ENCODE measurements at places on chromosomes 16 and 17.

- DNase-seq = no peak
These were observed 3.5 kb downstream of the CORO6 start for GRCh38 chr17:29619251-29619650.

- DNase-seq = peak; percentile 13
These were observed 352.6 kb downstream of the SEC14L1 start for GRCh38 chr17:77493238-77493820.

GRCh38 chr17:36862116-36862920 is 75.0 kb upstream of the LHX1 start:
- DNase-seq = no peak

DNA sequence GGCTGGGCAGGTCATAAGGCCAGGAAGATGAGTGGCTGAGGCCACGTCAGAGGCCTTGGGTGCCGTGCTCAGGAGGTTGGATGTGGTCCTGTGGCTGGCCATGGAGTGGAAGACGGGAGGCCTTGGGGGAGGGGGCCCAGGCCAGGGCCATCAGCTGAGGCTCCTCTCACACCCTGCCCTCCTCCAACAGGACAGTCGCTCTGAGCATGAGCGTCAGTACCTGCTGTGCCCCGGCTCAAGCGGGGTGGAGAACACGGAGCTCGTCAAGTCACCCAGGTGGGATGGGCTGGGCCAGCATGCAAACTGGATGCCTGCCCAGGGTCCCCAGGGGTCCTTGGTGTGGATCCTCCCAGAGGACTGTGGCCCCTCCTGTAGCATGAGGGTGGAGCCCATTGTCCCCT is 19.2 kb downstream of the POLR3E start:
- no peak for DNase-seq

DNA sequence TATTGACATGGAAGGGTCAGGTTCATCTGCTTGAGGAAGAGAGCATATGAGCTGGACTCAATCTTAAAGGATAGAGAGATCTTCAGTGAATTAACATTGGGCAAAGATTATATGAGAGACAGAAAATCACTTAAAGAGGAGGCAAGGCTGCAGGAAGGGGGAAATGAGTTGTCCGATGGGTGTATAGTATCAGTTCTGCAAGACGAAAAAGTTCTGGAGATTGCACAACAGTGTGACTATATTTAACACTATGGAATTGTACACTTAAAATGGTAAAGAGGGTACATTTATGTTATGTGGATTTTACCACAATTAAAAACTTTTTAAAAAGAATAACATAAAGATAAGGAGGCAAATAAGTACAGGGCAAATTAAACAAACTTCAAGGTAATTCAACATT is 80.7 kb downstream of the HELZ start:
- DNase-seq = no peak

GRCh38 chr17:63910096-63910495 is 962 bp downstream of the CSHL1 start:
- no peak for DNase-seq

DNA sequence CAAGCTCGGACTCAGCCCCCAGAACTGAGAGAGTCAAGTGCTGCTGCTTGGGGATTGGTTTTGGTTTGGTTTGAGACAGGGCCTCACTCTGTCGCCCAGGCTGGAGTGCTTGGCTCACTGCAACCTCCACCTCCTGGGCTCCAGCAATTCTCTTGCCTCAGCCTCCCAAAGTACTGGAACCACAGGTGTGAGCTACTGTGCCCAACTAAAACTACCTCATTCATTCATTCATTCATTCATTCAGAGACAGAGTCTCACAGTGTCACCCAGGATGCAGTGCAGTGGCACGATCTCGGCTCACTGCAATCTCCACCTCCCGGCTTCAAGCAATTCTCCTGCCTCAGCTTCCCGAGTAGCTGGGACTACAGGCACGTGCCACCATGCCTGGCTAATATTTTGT is 24.7 kb downstream of the UNKL start:
- DNase-seq = no peak

- DNase-seq = no peak
These were observed 4.6 kb upstream of the SPHK1 start for GRCh38 chr17:76379646-76380376.

- no peak for DNase-seq
These were observed 174.2 kb upstream of the FAM20A start for GRCh38 chr17:68775318-68775717.

- no peak for DNase-seq
These were observed 99.0 kb downstream of the MSI2 start for GRCh38 chr17:57355090-57355859.

- DNase-seq = no peak
These were observed 1.2 kb downstream of the PCGF2 start for GRCh38 chr17:38746849-38747462.

- DNase-seq = no peak
These were observed 8.5 kb upstream of the PIK3R6 start for GRCh38 chr17:8875957-8876356.

DNA sequence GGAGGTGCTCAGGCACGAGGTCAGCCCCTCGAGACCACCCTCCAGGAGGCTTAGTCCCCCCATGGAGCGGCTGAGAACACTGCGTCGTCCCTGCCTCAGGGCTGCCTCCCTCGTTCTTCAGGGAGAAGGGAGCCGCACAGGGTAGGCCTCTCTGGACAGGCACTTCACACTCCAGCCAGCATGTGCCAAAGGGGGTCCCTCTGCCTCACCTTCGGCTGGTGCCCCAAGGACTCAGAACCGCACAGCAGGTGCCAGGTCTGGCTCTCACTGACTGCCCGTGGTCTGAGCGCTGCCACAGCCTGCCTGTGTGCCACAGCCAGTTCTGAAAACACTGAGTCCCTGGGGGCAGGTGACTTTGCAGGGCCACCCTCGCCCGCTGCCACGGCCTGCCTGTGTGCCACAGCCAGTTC is 7.1 kb downstream of the P2RX5 start:
- DNase-seq = no peak

- no peak for DNase-seq
These were observed 19.3 kb upstream of the NAT9 start for GRCh38 chr17:74795327-74796020.

- no peak for DNase-seq
These were observed 53.2 kb downstream of the PGS1 start for GRCh38 chr17:78431692-78431958.

DNA sequence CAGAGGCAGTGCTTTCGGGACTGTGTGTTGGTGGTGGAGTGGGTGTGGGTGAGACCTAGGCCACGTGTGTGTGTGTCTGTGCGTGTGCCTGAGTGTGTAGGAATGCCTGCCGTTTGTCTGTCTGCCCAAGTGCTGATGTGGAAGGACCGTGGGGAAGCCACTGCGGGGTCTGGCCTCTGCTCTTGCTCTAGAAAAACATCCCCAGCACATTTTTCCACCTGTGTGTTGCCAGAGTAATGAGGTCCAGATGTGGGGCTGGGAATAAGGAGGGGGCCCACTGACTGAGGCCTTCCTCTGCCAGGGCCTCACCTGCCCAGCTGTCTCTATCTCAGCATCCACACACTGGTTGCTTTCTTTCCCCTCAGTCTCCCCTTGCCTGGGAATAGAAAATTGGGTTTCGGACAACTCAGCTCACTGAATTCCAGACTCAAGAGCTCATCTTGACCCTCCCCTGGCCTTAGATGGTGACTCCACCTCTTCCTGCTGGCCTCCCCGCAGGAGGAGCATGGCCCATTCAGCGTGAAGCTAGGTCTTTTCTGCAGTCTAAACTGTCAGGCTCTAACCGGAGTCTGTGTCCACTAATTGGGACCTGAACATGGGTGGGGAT is 7.6 kb downstream of the SGCA start:
- peak; percentile 74 for DNase-seq

GRCh38 chr16:86346034-86346433 is 164.3 kb upstream of the FOXF1 start:
- DNase-seq = no peak

- DNase-seq = peak; percentile 66
These were observed 8.7 kb downstream of the SLC12A4 start for GRCh38 chr16:67959536-67960329.

DNA sequence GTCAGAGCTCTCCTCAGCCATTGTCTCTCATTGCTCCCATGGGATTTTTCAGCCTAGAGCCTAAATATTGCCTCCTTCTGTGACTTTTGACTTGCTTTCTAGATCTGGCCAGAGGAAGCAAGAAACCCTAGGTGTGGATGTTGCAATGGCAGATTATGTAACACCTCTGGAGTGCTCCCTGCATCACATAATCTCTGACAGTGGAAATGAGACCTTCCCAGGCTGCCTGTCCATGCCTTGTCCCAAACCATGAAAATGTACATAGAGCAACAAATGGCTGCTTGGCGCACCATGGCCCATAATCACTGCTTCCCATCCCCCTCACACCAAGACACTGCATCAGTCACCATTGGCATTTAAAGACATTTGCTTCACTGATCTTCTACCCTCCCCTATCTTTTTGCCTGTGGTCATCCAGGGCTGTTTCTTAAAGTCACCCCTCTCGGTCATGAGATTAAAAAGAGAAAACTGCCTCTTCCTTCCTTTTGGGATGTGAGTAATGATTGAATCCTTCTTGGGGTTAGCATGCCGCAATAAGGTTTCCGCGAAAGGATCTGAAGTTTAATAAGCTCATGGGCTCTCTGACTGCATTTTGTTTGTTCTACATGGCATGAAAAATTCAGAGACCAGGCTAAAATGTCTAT is 34.2 kb upstream of the CCL2 start:
- DNase-seq = no peak

GRCh38 chr16:21326459-21326858 is 48.4 kb upstream of the CRYM start:
- no peak for DNase-seq

DNA sequence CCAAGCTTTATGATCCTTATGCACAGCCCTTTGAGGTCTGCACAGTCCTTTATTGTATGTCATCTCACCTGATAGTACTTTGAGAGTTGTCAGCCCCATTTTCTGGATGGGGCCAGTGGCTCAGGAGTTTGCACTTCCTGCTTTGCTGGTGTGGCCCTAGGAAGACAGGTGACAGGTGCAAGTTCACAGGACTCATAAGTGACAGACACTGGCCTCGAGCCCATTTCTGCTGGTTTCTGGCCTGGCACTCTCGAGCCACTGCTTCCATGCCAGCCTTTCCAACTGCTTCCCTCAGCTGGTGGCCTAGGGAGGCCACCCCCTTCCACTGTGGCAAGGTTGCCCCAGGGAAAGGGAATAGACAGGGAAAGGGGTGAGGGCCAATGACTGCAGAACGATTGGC is 84.4 kb upstream of the CCL1 start:
- DNase-seq = no peak

- DNase-seq = no peak
These were observed 1496.7 kb downstream of the CDH11 start for GRCh38 chr16:63625126-63625525.

DNA sequence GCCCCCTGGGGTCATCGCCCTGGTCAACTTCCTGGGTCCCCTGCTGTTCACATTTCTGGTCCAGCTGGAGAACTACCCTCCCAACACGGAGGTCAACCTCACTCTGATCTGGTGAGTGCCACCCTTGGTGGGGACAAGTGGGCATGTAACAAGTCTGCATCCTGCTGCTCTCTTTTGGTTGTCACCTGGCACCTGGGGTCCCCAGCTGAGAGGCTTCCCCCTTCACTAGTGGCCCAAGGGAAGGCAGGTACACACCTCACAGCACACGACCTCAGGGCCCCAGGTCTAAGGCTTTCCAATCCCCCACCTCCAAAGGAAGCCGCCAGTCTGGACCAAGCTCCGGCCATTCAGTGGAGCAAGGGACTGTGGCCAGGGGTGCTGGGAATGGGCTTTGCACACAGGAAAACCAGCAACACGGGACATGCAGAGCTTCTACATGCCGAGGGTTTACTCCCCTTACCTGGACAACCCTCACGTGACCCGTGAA is 4.4 kb downstream of the TMC8 start:
- no peak for DNase-seq

DNA sequence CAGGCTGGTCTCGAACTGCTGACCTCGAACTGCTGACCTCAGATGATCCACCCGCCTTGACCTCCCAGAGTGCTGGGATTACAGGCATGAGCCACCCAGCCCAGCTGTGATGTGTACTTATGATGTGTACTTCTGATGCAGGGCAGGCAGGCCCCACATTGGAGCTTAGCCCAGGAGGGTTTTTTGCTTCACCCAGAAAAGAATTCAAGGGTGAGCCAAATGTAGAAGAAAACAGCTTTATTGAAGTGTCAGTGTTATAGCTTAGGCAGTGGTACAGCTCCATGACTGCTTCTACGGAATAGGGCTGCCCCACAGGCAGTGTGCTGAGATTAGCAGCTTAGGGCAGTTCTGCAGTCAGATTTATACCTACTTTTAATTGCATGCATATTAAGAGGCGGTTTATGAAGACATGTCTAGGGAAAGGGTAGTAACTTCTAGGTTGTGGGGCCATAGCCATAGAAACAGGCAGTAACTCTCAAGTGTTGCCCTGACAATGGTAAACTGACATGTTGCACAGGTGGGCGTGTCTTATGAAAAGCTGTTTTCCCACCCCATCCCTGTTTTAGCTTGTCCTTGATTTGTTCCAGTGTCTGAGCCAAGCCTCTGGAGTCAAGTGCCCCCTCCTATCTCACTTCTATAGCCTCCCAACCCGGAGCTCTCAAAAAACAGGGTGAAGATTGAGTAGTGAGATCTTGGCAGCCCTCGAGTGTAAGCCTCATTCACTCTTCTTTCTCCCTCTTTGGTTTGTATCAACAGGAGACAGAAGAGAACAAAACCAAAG is 24.1 kb upstream of the POLR3E start:
- DNase-seq = no peak

DNA sequence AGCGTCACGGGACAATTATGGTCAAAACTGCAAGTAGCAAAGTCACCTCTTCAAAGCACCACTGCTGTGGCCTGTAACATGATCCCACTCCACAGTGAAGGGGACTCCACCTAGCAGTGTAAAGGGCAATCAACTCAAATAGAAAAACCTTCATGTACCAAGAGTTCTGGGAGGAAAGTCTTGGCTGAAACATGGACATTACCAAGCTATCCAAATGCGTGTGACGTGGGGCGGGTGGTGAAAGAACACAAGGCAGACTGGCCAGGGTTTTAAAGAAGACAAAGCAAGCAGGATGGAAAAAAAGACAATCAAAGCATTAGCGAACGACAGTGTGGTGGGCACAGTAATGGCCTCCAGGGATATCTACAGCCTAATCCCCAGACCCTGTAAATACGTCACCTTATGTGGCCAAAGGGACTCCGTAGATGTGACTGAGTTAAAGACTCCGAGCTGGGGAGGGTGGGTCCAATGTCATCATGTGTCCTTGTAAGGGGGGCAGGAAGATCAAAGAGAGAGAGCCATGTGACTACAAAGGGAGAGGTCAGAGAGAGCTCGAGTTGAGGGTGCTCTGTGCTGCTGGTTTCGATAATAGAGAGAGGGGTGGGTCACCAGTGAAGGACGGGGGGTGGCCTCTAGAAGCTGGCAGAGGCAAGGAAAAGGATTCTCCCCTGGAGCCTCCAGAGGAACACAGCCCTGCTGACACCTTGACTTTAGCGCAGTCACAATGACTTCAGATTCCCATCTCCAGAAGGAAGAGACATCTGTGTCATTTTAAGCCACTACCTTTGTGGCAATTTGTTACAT is 6.0 kb downstream of the HSDL1 start:
- DNase-seq = no peak

- no peak for DNase-seq
These were observed 11.1 kb downstream of the PIMREG start for GRCh38 chr17:6455321-6455705.
